ENCODE measurements at places on chromosomes 16 and 17.

- no peak for DNase-seq
These were observed 394.7 kb downstream of the SOX9 start for GRCh38 chr17:72515291-72516065.

- DNase-seq = no peak
These were observed 23.7 kb downstream of the ZNRF1 start for GRCh38 chr16:75022567-75022966.

DNA sequence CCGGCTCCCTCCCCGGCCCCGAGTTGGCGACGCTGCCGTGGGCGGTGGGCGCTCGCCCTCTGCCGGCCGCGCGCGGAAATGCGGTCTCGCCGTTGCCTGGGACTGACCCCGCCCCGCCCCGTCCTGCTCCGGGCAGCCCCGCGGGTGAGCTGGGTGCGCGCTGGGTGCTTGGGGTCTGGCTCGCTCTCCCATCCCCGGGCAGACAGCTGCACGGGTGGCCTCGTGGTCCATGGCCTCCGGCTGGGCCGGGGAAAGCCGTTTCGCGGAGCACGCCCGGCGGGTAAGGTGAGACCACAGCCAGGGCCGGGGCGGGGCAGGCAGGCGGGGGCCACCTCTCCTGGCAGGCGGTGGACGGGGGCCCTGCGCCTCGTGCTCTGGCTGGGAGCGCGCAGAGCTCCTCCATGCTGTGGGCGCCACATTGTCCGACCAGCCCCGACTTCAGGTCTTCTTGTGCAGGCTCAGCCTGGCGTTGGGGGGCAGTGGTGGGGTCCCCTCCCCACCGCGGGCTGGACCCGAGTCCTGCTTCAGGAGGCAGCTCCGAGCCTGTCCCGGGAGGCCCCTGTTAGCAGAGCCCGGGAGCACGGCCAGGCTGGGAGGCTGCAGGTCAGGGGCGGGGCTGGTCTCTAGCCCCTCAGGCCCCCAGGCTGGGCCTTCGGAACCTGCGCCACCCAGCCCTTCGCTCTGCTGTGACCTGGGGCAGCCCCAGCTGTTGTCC, 7.0 kb upstream of the C1QTNF8 start:
- DNase-seq = peak; percentile 53

GRCh38 chr16:86044241-86044671, 145.3 kb downstream of the IRF8 start:
- peak; percentile 34 for DNase-seq

- DNase-seq = no peak
These were observed 3.7 kb downstream of the CD300C start for GRCh38 chr17:74542166-74542565.

DNA sequence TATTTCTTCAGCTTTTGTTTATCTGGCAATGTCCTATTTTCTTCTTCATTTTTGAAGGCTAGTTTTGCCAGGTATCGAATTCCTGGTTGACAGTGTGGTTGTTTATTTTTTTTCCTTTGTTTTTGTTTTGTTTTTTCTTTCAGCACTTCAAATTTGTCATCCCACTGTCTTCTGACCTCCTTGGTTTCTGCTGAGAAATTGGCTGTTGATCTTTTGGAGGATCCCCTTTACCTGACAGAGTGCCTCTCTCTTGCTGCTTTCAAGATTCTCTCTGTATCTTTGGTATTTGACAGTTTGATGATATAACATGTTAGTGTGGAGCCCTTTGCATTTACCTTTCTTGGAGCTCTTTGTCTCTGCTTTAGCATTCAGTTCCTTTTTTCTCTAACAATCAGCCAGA, 9.6 kb upstream of the ATF7IP2 start:
- no peak for DNase-seq

- no peak for DNase-seq
These were observed 279.3 kb upstream of the KIF2B start for GRCh38 chr17:53543472-53543871.

DNA sequence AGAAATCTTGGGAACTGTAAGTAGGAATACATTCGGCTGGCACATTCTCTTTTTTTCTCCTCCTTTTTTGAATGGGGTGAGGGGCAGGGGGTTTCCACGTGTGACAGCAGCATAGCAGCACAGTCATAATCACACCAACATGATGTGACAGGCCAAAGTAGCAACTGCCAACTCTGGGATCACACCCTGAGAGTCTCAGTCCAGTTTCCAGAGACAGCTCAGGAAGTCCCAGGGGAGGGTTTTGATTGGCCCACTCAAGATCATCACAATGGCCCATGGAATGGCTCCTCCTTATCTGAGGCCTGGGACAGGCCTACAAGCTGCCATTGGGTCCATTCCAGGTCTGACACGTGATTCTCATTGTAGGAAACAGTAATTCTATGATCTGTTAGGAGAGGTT, 207.1 kb upstream of the ASIC2 start:
- no peak for DNase-seq

Data from stimulated activated CD4-positive, alpha-beta T cell treated with anti-CD3 and anti-CD28 coated beads, TNF-alpha, amount 100 ng/mL, for 1 hour (primary cell).